ENCODE measurements at places on chromosomes 4 and X.

- DNase-seq: peak; percentile 70
Measured at GRCh38 chr4:5812506-5813229, 80.2 kb downstream of the CRMP1 start.

DNA sequence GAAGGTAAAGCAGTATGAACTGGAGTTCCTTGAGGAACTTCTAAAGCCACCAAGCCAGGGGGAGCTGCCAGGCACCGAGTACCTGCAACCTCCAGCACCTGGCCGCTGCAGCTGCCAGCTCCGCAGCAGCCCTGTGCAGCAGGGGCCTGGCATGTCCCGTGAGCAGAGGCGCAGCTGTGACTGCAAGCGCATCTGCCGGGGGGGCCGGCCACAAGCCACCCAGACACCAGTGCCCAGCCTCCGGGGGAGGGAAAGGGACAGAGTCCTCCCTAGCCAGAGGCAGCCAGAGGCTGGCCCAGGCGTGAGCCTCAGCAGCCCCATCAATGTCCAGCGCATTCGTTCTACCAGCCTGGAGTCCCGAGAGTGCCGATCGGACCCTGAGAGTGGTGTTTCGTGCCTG lies 26.6 kb upstream of the PRPS1 start:
- no peak for DNase-seq

DNA sequence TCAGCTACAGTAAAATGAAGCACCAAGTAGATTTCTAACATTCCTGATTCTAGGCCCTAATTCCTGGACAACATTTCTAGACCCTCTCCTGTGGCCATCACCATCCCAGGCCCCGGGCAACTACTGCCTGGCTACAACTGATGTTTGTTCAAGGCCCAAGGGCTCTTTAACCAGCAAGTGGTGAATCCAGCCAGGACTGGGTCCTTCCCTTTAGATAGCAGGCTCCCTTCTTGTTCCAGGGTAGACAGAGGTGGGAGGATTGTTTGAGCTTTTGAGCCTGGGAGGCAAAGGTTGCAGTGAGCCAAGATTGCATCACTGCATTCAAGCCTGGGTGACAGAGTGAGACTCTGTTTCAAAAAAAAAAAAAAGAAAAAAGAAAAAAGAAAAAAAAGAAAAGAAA lies 12.7 kb upstream of the AADAT start:
- DNase-seq: no peak

GRCh38 chr4:76125816-76126215 lies 22.4 kb downstream of the NUP54 start:
- no peak for DNase-seq

GRCh38 chrX:103791826-103792485 lies 15.3 kb downstream of the PLP1 start:
- DNase-seq: no peak

Measured in astrocyte of the spinal cord (primary cell).